ENCODE measurements at places on chromosomes 3 and 15. TPM values are rescaled to one million over a fixed set of nuclear protein-coding genes. Genes with fewer than 3 reads are reported as not detected.
A peak's percentile ranks its signal among the peaks of the same experiment; 100 is the strongest.

DNA sequence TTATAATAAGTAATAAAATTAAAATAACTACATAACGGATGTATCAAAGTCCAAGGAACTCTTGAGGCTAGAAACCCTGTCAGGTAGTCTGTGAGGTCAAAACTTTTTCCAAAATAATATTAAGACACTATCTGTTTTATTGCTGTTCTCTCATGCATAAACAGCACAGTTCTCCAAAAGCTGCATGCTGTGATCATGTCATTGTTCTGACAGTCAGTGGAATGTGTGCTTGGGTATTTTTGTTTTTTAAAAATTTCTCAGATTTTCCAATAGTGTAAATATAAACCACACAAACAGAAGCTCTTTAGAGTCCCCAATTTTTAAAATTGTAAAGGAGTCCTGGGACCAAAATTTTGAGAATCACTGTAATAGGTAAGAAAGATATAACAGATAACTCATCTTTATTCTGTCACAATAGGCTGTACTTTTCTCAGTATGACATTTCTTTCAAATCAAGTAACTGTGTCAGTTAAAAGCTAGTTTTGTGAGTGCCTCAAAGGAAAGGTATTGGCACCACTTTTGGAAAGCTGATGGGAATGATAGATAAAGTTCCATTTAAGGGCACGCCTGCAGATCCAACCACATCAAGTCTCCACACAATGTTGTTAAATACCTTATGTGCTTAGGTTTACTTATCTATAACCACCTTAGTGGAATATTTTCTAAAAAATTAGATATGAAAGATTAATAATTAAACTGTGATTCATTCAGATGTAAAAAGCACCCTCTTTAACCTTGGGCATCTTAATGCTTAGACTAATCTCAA lies 49.3 kb downstream of the CEP152 start:
- no peaks in the 10 kb centered on the region for H3K27me3 ChIP-seq
- DNase-seq = no peak
- no peaks in the 10 kb centered on the region for H3K4me1 ChIP-seq
- H3K36me3 ChIP-seq = peaks cover 35% of the 10 kb centered on the region
- no peak overlapping the region for H3K27ac ChIP-seq

GRCh38 chr3:28386049-28386448 lies 37.4 kb upstream of the AZI2 start:
- DNase-seq = no peak
- no peak overlapping the region for H3K27ac ChIP-seq
- H3K36me3 ChIP-seq = no peaks in the 10 kb centered on the region
- H3K4me3 ChIP-seq = no peak overlapping the region
- H3K27me3 ChIP-seq = no peaks in the 10 kb centered on the region

DNA sequence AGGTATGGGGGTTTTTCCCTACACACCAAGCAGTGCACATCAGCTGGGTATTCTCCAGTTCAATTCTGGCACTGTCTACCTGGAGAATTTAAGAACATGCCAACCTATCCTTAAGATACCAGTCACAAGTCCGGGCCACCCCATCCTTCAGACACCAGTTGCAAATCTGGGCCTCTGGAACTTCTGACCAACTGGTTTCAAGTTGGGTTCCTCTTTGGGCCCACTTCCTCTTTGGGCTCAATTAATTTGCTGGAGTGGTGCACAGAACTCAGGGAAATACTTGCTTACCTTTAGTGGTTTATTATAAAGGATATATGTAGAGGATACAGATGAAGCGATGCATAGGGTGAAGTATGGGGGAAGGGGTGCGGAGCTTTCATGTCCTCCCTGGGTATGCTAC lies 25.3 kb downstream of the GLCE start:
- no peaks in the 10 kb centered on the region for H3K4me1 ChIP-seq
- no peaks in the 10 kb centered on the region for H3K27me3 ChIP-seq
- no peak overlapping the region for H3K27ac ChIP-seq
- no peak for DNase-seq

DNA sequence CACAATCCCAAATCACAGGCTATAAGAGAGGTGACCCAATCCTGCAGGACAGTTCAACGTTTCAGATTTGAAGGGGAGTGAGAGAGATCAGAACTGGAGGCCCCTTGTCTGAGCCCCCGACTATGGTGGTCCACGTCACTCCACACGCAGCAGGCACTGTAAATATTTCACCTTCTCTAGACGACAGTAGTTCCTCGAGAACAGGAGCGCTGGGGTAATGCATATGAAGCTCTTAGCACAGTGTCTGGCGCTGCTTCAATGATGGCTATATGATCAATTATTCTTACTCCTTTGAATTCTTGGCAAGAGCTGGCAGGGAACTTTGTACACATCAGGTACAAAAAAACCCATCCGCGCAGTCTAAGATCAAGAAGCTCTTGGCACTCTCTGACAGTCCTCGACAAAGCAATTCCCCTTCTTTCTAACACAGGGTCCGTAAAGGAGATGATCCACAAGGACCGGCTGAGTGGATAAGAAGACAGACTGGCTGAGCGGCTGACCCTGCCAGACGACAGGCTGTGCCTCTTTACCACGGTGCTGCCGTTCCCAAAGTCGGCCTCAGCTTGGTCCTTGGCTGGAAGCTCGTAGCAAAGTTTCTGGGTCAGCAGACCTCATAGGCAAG lies 522 bp upstream of the NRROS start:
- no peak for DNase-seq
- H3K27ac ChIP-seq = peak overlapping the region; percentile 91
- peaks cover 96% of the 10 kb centered on the region for H3K4me1 ChIP-seq
- H3K4me3 ChIP-seq = peak overlapping the region; percentile 85

- H3K27ac ChIP-seq = no peak overlapping the region
- no peak overlapping the region for H3K4me3 ChIP-seq
- H3K4me1 ChIP-seq = peaks cover 34% of the 10 kb centered on the region
- no peaks in the 10 kb centered on the region for H3K36me3 ChIP-seq
- no peak for DNase-seq
- H3K27me3 ChIP-seq = no peaks in the 10 kb centered on the region
These were observed 198.3 kb downstream of the OPA1 start for GRCh38 chr3:193791041-193792032.

DNA sequence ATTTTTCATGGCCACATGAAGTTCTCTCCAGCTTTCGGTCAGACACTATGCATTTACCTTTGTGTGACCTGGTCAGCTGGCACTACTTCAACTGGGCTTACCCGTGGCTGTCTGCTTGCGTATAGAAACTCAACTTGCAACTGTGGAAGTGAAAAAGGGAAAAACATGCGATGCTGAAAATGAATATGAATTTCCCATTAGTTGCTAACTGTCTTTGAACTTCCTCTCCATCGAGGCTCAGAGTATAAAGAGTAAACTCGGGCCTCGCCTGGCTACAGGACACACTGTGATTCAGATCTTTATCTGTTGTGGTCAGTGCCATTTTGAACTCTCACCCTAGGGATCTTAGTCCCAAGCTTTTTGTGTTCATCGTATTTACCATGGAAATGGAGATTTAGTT lies 26.8 kb downstream of the NFKBIZ start:
- no peak overlapping the region for H3K4me3 ChIP-seq
- no peaks in the 10 kb centered on the region for H3K4me1 ChIP-seq
- no peak for DNase-seq
- H3K27ac ChIP-seq = peak overlapping the region; percentile 29
- no peaks in the 10 kb centered on the region for H3K27me3 ChIP-seq

DNA sequence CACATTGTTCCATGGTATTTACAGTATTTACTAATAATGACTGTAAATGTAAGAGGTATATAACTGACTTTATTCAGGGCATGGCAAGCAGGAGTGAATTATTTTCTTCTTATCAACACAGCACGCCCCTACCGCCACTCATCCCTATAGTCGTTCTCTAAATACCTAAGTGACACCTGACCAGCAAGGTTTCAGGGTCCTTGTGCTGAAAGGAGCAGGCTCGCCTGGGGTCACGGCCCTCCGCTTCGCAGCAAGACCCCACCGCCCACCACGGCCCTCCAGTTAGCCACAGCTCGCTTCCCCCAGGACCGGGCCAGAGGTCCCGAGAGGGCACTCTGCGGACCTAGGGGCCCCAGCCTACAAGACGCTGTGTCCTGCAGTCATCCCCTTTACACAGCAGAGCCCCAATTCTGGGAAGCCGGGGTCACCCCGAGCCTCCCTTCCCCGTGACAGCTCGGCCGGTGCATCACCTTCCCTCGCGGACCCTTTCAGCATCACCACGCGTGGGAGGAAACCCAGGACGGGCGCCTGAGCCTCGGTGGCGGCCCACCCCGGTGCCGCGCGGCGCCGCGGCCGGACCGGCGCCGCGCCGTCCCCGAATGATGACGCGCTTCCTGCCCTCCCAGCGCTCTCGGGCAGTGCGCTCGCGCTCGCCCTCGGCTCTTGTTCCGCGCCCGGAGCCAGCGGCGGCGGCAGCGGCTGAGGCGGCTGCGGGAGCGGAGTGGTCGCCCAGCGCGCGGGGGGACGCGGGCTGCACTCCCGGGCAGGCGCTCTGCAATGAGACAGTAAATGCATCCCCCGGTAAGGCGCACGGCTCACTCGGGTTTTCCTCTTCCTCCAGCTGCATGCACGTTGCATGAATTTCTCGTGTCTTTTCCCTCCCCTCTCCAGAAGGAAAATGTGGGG lies 225.1 kb upstream of the C2CD4B start:
- DNase-seq = peak; percentile 91
- H3K27me3 ChIP-seq = no peaks in the 10 kb centered on the region
- H3K36me3 ChIP-seq = no peaks in the 10 kb centered on the region
- H3K4me1 ChIP-seq = peaks cover 37% of the 10 kb centered on the region
- H3K27ac ChIP-seq = peak within 1 kb of the TSS; percentile 69
- peak within 1 kb of the TSS; percentile 95 for H3K4me3 ChIP-seq

GRCh38 chr3:55725681-55726500 lies 238.8 kb upstream of the WNT5A start:
- no peaks in the 10 kb centered on the region for H3K4me1 ChIP-seq
- no peak for DNase-seq
- no peaks in the 10 kb centered on the region for H3K27me3 ChIP-seq
- no peak overlapping the region for H3K4me3 ChIP-seq
- no peak overlapping the region for H3K27ac ChIP-seq

DNA sequence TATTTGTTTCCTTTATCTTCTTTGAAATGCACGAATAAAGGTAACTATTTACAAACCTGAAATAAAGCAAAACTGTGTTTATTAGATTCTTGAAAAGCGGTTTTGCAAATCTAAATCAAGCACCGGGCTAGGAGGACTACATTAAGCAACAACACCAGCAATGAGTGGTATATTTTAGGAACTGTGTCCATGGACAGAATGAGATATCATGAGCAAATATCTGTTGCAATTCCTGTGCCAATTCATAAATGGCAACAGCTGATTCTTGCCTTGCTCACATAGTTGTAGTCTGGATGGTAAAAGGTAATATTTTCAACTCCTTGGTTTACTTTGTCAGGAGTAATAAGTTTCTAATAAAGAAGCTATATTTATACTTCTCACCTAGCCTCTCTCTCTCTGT lies 403.3 kb downstream of the LPP start:
- H3K27ac ChIP-seq = no peak overlapping the region
- H3K4me3 ChIP-seq = no peak overlapping the region
- no peaks in the 10 kb centered on the region for H3K27me3 ChIP-seq
- DNase-seq = no peak
- H3K36me3 ChIP-seq = no peaks in the 10 kb centered on the region

- H3K27me3 ChIP-seq = no peaks in the 10 kb centered on the region
- H3K4me3 ChIP-seq = no peak overlapping the region
- peak overlapping the region; percentile 64 for H3K27ac ChIP-seq
- DNase-seq = no peak
- no peaks in the 10 kb centered on the region for H3K36me3 ChIP-seq
These were observed 129.7 kb upstream of the PRICKLE2 start for GRCh38 chr3:64354956-64355355.

GRCh38 chr15:44468709-44469385 lies 41.4 kb downstream of the CTDSPL2 start:
- H3K27me3 ChIP-seq = no peaks in the 10 kb centered on the region
- peaks cover 6% of the 10 kb centered on the region for H3K36me3 ChIP-seq
- no peaks in the 10 kb centered on the region for H3K4me1 ChIP-seq
- H3K27ac ChIP-seq = no peak overlapping the region
- H3K4me3 ChIP-seq = no peak overlapping the region
- no peak for DNase-seq

- H3K4me3 ChIP-seq = no peak overlapping the region
- no peaks in the 10 kb centered on the region for H3K27me3 ChIP-seq
- no peaks in the 10 kb centered on the region for H3K36me3 ChIP-seq
These were observed 122.4 kb downstream of the NECTIN3 start for GRCh38 chr3:111194048-111194447.

GRCh38 chr3:53753518-53754183 lies 92.6 kb downstream of the CHDH start:
- no peak overlapping the region for H3K4me3 ChIP-seq
- peak overlapping the region; percentile 58 for H3K27ac ChIP-seq
- H3K4me1 ChIP-seq = peaks cover 21% of the 10 kb centered on the region

- no peak overlapping the region for H3K4me3 ChIP-seq
- peaks cover 4% of the 10 kb centered on the region for H3K4me1 ChIP-seq
- H3K27me3 ChIP-seq = no peaks in the 10 kb centered on the region
- DNase-seq = no peak
- H3K36me3 ChIP-seq = peaks cover 48% of the 10 kb centered on the region
These were observed 60.8 kb upstream of the UMPS start for GRCh38 chr3:124669470-124669869.

DNA sequence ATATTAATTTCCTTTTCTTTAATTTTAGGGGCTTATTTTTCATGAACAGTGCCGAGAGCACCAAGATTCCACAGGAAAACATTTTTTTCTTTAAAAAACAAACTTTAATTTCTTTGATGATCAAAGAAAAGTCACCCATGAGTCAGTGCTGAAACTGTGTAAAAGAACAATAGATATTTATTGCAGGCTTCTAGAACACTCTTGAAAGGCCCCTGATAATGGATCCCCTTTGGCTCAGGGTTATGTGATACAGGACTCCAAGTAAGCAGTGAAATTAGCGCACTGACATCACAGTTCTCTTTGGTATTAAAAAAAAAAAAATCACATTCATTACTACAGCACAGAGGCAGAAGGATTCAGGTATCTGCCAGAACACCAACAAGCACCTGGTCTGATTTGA lies 66.1 kb upstream of the MYZAP start:
- no peak for DNase-seq
- H3K36me3 ChIP-seq = no peaks in the 10 kb centered on the region

GRCh38 chr15:40739047-40739446 lies 16.0 kb downstream of the RMDN3 start:
- DNase-seq = no peak
- H3K36me3 ChIP-seq = peaks cover 66% of the 10 kb centered on the region
- H3K27me3 ChIP-seq = no peaks in the 10 kb centered on the region
- H3K4me3 ChIP-seq = no peak overlapping the region
- H3K27ac ChIP-seq = no peak overlapping the region

DNA sequence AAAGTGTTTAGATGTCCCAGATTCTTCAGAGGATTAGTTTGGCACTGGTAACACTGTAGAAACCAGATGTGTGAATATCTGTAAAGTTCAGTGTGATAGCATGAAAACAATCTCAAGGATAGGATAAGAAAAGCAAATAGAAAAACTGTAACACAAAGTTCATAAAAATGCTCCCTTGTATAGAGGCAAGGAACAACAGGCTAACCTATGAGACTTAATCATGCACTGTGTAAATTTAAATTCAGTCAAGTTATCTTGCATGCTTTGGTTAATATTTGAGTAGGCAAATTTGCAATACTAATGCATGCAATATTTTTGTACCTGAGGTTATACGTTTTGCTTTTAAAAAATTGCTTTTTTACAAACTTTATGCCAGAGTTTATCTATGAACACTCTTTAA lies 144.4 kb downstream of the USP13 start:
- no peak for DNase-seq
- no peak overlapping the region for H3K27ac ChIP-seq
- no peaks in the 10 kb centered on the region for H3K27me3 ChIP-seq
- no peaks in the 10 kb centered on the region for H3K4me1 ChIP-seq

CRYGS gene
- total RNA-seq = 7.7 TPM

BTD gene
- 32.9 TPM for total RNA-seq

FANCD2 gene
- total RNA-seq = 10.0 TPM

GOLGA6L6 gene
- not detected for total RNA-seq

WDR49 gene
- 2.0 TPM for total RNA-seq

CNOT10 gene
- total RNA-seq = 39.0 TPM

ACTRT3 gene
- 0.79 TPM for total RNA-seq

ENTPD3 gene
- total RNA-seq = 4.4 TPM

BNC1 gene
- 0.13 TPM for total RNA-seq

GOLGA6L10 gene
- total RNA-seq = 2.3 TPM
